Stimulated activated CD4-positive, alpha-beta T cell treated with anti-CD3 and anti-CD28 coated beads, Interleukin-1b, Interleukin-23, amount 100 ng/mL, for 1 hour (primary cell): ENCODE measurements at places on chromosomes 16 and 17.

DNA sequence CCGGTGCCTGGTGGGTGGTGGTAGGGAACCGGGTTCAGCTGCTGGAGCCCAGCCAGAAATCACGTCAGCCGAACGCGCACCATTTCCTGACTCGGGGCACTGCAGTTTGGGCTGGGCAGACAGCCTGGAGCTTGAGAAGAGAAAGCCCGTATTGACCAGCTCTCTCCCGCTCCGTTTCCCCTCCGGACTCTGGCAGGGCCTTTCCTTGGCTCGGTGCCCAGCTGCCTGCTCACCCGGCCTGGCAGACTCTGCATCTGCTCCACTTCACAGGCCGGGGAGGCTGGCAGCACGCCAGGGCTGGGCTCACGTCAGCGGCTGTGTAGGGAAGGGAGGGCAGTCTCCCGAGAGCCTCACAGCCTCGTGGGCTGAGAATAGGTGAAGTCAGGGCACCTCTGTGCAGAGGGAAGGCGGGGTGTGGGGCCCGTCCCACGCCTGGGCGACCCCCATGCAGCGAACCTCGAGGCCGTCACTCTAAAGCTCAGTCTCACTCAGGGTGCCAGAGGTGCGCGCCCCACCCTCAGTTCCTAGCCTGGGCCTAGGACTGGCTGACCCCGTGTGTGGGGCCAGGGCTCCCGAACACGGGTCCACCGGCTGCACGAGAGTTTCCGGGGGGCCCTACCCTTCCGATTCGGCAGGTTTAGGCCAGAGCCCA is 59.1 kb downstream of the OR1D5 start:
- peak; percentile 21 for DNase-seq

GRCh38 chr16:20879175-20880040 is 20.8 kb downstream of the DCUN1D3 start:
- no peak for DNase-seq

DNA sequence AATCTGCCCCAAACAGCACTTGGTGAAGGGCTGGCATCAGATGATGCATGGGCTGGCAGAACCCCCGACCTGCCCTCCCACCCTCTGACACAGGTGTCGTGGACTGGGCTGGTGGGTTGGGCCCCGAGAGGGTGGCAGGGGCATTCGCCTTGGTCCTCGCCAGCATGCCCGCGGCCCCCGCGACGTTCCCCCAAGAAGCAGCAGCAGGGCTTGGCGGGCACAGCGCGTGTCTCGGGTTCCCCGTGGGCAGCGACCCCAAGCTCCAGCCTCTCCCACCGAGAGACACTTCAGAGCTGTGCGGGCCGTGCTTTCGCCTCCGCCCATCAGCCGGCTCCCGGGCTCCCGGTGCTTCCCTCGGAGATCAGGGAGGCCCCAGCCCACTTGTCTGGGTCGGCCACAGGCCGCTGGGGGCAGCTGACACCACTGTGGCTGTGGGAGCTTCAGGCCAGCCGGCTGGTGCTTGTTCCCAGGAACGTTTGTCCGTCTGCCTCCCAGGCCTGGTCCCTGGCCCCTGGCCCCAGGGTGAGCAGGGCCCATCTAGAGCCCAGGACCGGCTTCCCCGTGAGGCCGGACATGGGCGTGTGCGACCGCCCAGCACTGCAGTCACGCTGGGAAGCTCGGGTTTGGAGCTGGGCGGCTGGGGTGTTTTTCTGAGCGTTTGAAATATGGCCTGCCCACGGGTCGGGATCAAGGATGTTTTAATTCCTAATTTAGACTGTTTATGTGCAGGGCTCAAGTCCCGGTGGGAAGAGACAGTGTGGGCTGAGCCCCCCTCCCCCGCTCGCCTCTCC is 16.6 kb downstream of the CACNA1H start:
- no peak for DNase-seq

DNA sequence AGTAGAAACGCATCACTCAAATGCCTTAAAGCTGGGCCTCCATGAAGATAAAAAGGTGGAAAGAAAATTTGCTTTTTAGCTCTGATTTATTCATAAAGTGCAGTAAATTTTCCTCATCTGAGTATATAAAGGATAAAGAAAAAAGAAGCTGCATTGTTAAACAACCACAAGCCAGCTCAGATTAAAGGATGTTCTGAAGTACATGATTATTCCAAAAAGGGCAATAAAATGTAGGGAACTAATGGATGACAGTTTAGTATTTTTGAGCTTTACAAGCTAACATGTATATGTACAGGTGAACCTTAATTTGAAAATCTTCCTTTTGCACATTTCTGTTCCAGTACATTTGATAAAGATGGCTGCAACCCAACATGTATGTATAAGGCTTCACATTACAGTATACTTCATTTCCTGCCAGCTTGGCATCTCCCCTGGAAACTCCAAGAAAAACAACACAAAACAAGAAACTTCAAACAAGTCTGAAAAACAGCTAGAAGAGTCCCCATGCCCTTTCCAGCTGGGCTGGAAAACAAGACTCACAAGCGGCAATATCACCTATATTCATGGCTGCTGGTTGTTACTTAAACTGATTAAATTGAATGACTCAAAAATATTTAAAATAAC is 225.7 kb downstream of the CEP112 start:
- DNase-seq, result no peak

GRCh38 chr17:38442548-38442947 is 14.3 kb downstream of the ARHGAP23 start:
- DNase-seq, result no peak

- no peak for DNase-seq
Observed at GRCh38 chr16:76856112-76856511, 334.9 kb upstream of the MON1B start.

GRCh38 chr16:58332997-58333700 is 38.3 kb upstream of the PRSS54 start:
- DNase-seq, result no peak

GRCh38 chr17:58330997-58331814 is 2.6 kb upstream of the TSPOAP1 start:
- DNase-seq, result peak; percentile 68

- no peak for DNase-seq
Observed at GRCh38 chr17:58516644-58517377, 2.4 kb upstream of the MTMR4 start.

DNA sequence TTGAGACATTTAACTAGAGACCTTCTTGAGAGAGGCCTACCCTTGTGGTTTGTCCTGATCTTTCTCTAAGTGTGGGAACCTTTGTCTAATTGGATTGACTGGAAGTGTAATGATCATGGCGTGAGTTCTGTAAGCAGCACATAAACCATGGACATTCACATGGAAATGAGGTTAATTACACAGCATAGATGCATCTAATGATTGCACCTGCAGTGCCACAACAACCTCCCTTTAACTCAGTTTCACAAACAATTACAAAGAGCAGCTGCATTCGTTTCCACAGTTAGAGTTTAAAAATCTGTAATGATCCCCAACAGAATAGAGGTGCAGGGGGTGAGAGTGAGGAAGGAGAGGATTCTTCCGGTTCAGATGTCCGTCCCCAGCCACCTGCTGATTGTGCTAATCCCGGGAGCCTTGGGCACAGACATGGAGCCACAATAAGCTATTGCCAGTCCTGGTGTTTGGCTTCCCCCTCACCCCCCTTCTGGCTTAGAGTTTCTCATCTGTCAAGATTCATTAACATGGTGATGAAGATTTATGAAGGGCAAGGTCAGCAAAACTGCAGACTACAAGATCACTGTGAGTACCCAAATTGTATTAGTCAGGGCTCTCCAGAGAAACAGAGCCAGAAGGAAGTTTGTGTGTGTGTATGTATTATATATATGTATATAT is 659.2 kb upstream of the SOX9 start:
- DNase-seq, result no peak

DNA sequence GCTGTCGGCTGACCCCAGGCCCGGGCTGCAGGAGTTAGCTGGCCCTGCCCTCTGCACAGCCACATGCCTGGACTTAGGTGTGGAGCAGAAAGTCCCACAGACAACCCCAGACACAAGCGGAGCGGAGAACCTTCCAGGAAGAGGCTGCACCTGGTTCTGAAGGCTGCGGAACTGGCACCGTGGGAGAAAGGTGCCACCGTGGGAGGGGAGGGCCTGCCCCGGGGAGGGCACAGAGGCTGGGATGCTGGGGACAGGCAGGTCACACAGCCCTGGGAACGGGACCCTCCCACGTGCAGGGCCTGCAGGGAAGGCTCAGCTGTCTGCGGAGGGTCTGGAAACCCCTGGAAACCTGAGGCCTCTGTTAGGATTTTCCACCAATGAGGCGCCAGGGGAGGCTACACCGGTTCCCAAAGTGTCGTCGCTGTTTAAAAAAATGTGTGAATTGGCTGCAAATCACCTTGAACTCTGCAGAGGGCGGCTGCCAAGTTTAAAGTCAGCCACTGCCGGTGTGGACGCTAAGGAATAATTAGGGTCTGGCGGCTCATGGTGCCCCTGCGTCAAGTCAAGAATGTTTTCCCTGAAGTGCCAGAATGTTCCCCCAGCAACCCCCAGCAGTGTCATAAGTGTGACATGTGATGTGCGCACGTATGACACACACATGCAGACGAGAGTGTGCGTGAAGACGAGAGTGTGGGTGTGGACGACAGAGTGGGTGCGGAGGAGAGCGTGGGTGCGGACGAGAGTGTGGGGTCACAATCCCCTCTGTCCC is 50.9 kb upstream of the PABPN1L start:
- no peak for DNase-seq

- no peak for DNase-seq
Observed at GRCh38 chr17:19383681-19384470, 3.1 kb downstream of the MFAP4 start.

- no peak for DNase-seq
Observed at GRCh38 chr16:29925105-29925756, 795 bp downstream of the KCTD13 start.

- no peak for DNase-seq
Observed at GRCh38 chr17:67381929-67382257, 4.8 kb downstream of the PITPNC1 start.

DNA sequence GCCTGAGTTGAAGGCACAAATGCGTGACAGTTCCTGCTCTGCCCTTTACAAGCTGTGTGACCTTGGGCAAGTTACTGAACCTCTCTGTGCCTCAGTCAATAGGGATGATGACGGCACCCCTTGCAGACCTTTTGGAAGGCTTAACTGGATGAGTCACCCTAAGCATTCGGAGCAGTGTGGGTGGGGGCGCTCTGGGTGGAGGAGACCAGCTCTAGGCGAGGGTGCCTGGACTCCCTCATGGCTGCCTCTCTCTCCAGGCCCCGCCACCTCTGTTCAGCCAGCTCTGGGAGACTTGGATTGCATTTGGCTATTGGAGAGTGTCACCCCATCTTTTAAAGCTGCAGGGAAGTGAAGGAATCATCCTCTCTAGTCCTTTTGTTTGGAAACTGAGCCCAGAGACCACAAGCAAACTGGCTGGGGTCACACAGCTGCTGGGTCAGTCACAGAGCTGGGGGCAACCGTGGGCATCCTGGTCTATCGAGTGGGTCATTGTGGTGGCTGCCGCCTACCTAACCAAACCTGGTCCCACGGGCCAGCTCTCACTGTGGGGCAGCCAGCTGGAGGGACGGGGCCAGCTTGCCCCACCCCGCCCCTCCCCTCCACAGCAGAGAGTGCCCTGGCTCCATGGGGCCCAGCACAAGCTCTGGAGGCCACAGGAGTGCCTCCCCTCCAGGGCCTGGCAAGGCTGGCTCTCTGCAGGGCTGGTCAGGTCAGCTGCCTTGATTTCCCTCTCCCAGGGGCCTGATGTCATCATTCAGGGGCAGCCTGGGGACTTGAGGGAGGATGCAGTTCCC is 20.2 kb upstream of the GSE1 start:
- DNase-seq, result no peak
